ENCODE measurements at places on chromosomes 12 and 14. TPM values are rescaled to one million over a fixed set of nuclear protein-coding genes. Genes with fewer than 3 reads are reported as not detected.

- H3K4me3 ChIP-seq = no peak overlapping the region
- H3K4me1 ChIP-seq = peaks cover 4% of the 10 kb centered on the region
- H3K27me3 ChIP-seq = peaks cover 2% of the 10 kb centered on the region
These were observed 485.8 kb downstream of the VRK1 start for GRCh38 chr14:97283005-97283403.

GRCh38 chr12:42759622-42760273 lies 170.2 kb upstream of the PRICKLE1 start:
- peaks cover 56% of the 10 kb centered on the region for H3K4me1 ChIP-seq
- H3K36me3 ChIP-seq = no peaks in the 10 kb centered on the region
- DNase-seq = no peak
- H3K4me3 ChIP-seq = no peak overlapping the region
- H3K27me3 ChIP-seq = no peaks in the 10 kb centered on the region

- no peak overlapping the region for H3K27ac ChIP-seq
- H3K36me3 ChIP-seq = no peaks in the 10 kb centered on the region
- no peaks in the 10 kb centered on the region for H3K27me3 ChIP-seq
These were observed 105.1 kb downstream of the TXNDC16 start for GRCh38 chr14:52447236-52447635.

- no peaks in the 10 kb centered on the region for H3K27me3 ChIP-seq
- H3K27ac ChIP-seq = no peak overlapping the region
- H3K4me3 ChIP-seq = no peak overlapping the region
- peaks cover 6% of the 10 kb centered on the region for H3K4me1 ChIP-seq
- no peak for DNase-seq
These were observed 87.1 kb downstream of the GPR135 start for GRCh38 chr14:59377991-59378601.

GRCh38 chr12:14931359-14931758 lies 7.0 kb downstream of the ERP27 start:
- H3K4me1 ChIP-seq = peaks cover 52% of the 10 kb centered on the region
- H3K4me3 ChIP-seq = no peak overlapping the region
- H3K27ac ChIP-seq = no peak overlapping the region
- no peaks in the 10 kb centered on the region for H3K36me3 ChIP-seq

The ST8SIA1 gene
- total RNA-seq = 0.15 TPM

The CCDC198 gene
- 0.13 TPM for total RNA-seq
